ENCODE measurements at places on chromosomes 2 and 18.

DNA sequence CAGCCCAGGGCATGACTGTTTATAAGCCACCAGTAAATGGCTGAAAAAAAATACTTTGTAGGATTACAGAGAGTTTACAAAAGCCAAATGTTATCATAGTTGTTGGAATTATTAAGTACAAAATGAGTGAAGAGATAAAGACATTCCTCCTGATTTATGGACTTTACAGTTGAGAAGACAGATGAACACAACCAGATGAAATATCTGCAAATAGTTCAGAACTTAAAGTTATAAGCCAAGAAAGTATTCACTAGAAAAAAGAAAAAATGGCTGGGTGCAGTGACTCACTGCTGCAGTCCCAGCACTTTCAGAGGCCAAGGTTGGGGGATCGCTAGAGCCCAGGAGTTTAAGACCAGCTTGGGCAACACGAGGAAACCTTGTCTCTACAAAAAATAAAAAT, 11.2 kb downstream of the PMAIP1 start:
- no peak for DNase-seq

GRCh38 chr2:195683174-195683573, 26.1 kb downstream of the SLC39A10 start:
- no peak for DNase-seq

DNA sequence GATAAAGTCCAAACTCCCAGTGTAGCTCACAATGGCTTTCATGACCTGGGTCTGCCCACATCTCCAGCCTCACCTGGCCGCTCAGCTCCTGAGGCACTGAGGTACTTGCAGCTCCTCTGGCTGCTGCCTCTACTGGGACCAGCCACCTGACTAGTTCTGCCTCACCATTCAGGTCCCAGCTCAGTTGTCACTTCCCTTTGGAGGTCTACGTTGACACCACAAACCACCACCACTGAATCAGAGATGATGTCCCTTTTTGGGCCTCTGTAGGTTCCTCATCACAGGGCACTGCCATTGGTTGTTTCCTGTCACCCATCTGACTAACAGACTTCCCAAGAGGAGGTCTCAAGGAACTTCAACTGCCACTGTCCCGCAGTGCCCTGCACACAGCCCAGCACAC, 21.2 kb downstream of the SPP2 start:
- no peak for DNase-seq

DNA sequence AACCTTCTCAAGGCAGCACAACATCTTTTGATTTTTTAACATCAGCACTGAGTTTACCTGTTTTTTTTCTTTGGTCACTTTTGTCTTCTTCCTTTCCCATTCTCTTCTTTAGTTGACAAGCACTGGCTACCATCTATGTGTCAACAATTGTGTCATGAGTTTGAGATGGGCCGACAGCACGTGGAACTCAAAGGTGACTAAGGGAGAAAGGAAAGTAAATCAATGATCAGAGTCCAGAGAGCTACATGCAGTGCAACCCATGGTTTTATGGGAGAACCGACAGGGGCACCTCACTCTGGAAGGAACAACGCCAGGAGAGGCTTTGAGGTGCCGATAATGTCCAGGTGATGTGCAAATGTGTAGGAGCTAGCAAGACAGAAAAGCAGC, 755.5 kb downstream of the RNF144A start:
- DNase-seq, result no peak

GRCh38 chr2:177355874-177356273, 36.7 kb upstream of the AGPS start:
- DNase-seq, result no peak

DNA sequence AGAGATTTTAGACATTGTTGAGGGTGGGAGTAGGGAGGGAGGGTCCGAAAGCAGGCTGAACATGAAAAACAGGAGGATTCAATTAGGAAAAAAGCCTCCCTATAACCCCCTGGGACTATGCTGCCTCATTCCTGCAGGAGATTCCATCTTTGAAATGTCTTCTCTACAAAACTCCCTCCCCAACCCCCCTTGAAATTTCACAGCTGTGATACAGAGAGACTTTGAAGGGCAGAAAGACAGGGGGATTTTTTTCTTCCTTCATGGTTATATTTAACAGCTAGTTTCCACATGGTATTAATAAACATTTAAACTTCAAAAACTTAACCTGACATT, 57.6 kb downstream of the TRIB2 start:
- no peak for DNase-seq

DNA sequence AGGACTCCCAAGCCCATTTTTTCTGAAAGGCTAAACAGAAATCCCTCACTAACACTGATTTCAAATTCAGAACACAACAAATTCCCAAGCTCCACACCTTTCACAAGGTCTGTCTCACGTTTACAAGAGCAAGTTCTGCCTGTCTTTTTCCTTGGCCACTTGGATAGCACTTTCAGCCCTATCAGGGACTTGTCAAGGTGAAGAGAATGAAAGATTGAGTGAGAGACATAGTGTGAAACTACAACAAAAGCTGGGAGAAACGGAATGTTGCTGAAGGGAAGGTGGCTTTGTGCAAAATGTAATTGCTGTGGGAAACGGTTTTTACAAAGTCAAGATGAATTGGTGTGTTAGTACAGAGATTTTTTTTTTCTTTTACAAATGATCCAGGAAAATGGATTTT, 89.4 kb upstream of the GATA6 start:
- no peak for DNase-seq

GRCh38 chr2:127388423-127389164, 819 bp upstream of the MAP3K2 start:
- no peak for DNase-seq

DNA sequence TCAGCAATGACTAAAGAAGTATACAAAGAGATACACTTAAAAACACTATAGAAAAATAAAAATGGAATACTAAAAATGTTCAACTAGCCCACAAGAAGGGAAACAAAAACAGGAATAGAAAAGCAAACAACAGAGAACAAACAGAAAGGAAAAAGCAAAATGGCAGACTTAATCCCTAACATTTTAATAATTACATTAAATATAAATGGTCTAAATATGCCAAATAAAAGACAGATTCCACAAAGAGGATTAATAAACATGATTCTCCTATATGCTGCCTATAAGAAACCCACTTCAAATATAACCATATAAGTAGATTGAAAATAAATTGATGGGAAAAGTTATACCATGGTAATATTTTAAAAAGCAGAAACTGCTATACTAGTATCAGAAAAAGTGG, 83.5 kb upstream of the GPR45 start:
- DNase-seq, result no peak

GRCh38 chr2:41947701-41948396, 100.0 kb upstream of the PKDCC start:
- no peak for DNase-seq

DNA sequence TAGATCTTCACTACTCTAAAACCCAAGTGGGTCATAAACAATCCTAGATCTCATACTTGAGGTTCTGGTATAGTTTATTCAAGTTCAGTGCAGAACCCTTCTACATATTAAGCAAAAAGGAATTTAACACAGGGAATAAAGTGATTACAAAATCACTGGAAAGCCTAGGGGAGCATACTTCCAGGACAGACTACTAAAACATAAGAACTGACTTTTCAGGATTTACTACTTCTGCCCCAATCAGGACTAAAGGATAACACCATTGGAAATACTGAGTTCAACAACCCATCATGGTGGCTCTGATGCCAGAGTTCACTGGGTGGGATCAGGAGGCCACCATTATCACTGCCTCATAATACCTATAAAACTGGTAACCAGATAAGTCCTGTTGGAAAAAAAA, 123.6 kb downstream of the DNAH7 start:
- DNase-seq, result no peak

DNA sequence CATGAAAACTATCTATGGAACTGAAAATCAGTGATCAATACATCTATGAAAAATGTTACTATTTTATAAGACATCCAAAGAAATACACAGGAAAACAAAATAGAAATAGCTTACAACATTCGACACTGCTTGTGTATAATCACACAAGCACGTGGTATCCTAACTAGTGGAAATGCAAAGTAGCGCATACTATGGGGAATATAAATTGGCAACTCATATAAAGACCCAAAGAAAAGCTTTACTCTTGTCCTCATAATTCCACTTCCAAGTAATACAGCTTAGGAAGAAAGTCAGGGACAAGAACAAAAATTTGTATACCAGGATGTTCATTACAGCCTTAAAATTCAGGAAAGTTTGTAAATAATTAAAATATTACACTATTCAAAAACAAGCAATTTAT, 384.6 kb downstream of the NRXN1 start:
- no peak for DNase-seq

DNA sequence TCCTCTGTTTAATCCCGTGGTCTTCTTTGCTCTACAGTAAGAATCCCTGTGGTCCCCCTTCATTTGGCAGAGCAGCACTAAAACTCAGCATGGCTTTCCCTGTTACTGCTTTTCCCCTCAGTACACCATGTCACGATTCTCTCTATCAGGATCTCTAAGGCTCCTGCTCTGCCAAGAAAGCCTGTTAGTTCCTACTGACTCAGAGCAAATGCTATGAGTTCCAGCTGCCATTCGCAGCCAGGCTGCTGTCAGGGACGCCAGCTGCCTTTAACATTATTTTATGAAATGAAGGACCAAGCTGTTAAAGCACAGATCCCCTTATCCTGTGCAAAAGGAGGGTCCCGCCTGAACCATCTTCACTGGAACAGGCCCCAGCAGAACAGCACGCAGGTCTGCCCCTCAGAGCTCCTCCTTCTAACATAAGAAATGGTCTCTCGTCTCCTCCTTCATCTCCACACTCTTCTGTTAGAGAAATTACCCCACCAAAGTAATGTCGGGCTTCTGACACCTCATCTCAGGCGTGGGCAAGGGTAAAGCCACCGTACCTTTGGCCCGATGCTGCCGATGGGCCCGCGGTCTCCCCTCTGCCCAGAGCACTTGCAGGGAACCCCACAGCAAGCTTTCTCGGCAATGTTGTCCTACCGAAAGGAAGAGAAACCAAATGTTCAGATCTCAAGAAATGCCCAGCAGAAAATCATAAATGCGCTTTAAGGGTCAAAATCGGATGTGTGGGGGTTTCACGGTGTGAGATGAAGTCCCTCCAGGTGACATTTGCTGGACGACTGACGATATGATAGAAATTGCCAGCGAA, 52.6 kb downstream of the COL6A3 start:
- no peak for DNase-seq

DNA sequence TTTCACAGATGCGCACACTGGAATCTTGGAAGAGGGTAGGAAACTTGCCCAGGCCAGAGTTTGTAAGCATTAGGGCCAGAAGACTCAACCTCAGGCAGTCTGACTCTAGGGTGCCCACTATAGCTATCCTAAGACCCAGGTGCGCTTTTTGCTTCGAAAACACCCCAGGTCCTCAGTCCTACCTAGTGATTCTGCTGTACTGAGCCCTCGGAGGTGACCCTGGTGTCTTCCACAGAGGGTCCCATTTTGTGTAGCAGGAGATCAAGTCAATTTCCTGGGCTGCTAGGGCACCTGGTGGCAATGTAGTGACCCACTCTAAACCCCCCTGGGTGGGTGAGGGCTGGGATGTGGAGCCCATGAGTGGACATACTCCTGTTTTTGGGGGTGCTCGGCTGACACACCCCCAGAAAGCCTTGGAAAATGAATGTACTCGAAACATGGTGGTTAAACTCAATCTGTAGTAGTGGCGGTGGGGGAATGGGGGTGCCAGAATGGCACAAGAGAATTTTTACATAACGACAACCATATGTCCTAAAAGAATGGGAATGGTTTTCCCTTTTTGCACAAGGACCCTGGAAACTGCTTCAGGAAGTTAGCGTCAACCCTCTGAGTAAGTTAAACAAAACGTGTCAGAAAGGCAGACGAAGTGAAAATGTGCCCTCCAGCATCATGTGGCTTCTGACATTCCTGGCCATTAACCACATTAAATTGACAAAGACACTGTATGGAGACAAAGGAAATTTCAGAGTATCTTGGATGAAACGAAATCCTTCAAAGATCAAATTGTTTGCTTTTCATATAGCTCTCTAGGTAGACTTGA, 218.0 kb upstream of the COPS8 start:
- DNase-seq, result no peak

GRCh38 chr2:229997565-229997964, 71.2 kb downstream of the SLC16A14 start:
- DNase-seq, result no peak

DNA sequence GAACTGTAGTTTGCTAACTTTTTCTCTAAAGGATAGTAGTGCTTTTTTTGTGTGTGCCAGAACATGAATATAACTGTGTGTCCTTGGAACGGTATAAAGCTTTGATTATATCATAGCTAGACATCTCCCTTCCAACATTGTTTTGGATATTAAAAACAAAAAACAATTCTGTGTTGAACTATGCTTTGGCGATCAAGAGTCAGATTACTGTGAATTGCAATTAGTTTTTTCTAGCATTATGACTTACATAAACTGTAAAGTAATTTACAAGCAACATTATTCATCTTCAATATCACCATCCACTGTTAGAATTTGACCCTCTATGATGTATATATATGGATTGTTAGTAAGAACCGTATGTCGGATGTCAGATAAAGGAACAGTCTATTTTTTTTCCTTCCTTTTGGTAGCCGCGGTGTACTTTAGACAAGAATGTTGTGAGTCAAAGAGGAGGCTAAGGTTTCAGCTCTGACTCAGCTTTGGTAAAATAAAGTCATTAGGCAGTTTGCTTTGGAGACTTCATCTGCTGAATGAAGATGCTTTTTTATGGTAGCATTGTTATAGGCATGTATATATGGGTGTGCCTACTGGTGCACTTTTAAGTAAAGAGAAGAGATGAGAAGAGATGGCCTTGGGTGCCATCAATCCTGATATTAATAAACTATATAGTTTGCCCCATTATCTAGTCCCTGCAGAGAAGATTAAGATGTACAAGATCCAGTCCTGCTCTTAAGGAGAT, 76.4 kb downstream of the LTBP1 start:
- DNase-seq, result no peak

DNA sequence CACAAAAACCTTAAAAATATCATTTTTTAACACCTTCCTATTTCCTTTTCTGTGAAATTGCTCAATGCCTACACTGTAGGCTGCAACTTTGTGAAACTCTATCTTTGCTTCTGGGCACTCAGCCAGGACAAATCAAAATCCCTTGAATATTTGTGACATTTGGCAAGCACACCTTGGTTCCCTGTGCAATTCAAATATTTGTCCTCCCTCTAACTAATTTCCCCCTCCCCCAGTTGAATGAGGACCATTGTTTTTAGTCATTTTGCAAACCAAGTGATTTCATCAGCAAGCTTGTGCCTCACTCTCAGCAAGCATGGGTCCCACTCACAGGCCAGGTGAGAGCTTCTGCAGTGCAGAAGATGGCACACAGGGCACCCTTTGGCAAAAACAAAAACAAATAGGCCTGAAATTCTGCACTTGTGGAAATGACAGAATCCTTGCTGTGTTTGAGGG, 541.5 kb downstream of the CNTNAP5 start:
- no peak for DNase-seq

GRCh38 chr2:161166538-161167409, 6.5 kb downstream of the TANK start:
- peak; percentile 7 for DNase-seq

GRCh38 chr2:232652505-232652851, 19.1 kb downstream of the EFHD1 start:
- no peak for DNase-seq

DNA sequence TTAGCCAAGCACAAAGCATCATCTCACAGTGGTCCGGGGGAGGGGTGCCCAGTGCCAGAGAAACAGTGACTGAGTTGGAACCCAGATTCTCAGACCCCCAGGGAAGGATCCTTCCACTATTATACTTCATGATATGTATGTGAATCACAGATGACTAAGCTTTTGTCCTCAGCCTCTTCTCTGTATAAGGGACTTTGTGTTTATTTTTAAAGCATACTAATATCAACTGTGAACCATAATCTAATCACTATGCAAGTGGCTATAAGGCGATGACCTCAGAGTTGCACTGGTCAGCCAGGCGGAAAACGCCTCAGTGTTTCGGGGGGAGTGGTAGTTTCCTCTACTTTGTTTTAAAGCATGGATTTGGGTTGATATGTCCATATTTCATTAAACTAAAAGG, 160.4 kb upstream of the TMEM200C start:
- DNase-seq, result no peak
